Activated CD4-positive, alpha-beta T cell treated with anti-CD3 and anti-CD28 coated beads, Interleukin-2, amount 50 U/mL, for 1 hour (primary cell): ENCODE measurements at places on chromosomes 5 and 9.

DNA sequence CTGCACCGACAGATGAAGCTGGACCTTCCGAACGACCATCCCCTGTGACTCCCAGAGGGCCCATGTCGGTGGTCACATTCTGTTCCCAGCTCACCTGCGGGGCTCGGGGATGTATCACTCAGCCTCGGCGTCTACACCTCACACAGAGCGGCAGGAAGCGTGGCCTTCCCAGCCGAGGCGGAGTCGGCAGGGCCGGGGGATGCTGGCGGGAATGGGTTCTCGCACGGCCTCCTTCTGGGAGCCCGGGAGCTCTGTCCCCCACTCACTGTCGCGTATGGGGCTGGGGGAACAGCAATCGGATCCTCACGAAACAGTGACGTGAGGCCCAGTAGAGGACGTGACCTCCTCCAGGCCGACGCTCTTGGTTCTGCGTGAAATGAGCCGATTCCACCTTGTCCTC, 20.4 kb downstream of the NACC2 start:
- no peak for DNase-seq

- DNase-seq: no peak
Observed at GRCh38 chr5:144183254-144183889, 12.7 kb downstream of the KCTD16 start.

DNA sequence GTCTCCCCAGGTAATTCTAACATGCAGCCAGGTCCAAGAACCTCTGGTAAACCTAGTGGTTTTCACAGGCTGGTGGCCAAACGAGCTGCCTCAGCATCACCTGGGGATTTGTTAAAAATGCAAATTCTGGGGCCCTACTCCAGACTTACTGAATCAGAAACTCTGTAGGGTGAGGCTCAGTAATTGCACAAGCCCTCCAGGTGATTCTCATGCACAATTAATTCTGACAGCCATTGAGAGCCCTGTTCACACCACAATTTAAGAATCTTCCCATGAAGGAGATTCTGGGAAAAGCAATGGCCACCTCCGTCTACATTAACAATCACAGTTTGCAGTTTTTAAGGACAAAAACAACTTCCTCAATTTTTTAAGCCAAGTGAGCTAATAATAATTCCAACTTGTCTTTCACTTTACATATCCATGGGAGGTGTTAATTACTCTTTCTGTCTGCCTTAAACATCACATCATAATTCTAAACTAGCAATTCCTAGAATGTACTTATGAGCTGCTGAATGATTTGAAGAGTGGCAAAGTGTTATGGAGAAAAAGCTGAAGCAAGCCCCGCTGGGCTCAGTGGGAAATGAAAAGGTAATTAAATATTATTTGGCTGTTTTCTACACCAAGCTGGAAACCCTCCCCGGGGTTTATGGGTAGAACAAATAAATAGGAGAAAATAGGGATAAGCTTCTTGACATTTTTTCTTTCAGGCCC, 70.0 kb downstream of the GLDC start:
- DNase-seq: no peak

DNA sequence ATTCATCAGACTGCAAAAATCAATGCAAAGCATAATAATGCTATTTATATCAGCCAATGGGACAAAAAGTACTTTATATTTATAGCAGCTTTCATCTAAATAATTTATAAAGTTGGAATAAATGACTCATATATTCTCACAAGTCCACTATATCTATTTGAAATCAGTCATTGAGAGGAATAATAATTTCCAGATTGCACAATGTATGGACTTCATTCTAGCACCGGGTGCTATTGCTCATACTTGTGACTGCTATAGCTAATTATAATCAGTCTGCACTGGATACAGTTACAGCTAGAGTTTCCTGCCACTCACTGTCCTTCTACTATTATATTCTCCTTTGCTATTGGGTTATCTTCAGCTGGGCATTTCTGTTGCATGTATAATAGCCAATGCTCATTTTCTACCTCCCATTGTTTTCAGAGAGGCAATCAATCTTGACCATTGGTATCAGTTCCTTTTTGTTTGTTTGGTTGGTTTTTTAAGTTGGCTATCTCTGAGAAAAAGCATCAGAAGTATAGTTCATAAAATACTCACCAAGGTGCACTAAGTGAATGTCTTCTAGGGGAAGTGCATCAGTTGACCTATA, 1.9 kb downstream of the CDH18 start:
- no peak for DNase-seq

GRCh38 chr9:78325343-78325742, 28.4 kb downstream of the PSAT1 start:
- DNase-seq: no peak

- no peak for DNase-seq
Observed at GRCh38 chr9:124116683-124117363, 105.3 kb downstream of the LHX2 start.

- DNase-seq: no peak
Observed at GRCh38 chr9:129520082-129520481, 100.8 kb downstream of the C9orf50 start.

DNA sequence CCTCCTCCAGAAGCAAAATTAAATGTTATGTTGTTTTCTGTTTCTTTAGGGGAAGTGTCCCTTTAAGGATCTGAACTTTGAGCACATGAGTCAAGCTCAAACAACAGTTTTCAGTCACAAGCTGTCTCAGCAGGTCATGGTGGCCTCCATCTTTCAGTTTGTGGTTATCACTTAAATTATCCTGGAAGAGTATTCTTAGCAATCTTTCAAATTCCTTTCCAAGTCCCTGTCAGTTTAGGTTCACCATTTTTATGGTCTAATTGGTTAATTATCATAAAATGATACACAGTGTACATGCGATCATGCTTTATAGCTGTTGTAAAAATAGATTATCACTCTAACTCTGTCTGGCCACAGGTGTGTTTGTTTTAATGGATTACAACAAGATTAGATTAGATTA, 43.1 kb upstream of the SELENOP start:
- DNase-seq: no peak

- DNase-seq: peak; percentile 46
Observed at GRCh38 chr9:129436751-129437625, 183.9 kb downstream of the C9orf50 start.

- DNase-seq: no peak
Observed at GRCh38 chr5:95727764-95728191, 3.4 kb upstream of the RHOBTB3 start.

DNA sequence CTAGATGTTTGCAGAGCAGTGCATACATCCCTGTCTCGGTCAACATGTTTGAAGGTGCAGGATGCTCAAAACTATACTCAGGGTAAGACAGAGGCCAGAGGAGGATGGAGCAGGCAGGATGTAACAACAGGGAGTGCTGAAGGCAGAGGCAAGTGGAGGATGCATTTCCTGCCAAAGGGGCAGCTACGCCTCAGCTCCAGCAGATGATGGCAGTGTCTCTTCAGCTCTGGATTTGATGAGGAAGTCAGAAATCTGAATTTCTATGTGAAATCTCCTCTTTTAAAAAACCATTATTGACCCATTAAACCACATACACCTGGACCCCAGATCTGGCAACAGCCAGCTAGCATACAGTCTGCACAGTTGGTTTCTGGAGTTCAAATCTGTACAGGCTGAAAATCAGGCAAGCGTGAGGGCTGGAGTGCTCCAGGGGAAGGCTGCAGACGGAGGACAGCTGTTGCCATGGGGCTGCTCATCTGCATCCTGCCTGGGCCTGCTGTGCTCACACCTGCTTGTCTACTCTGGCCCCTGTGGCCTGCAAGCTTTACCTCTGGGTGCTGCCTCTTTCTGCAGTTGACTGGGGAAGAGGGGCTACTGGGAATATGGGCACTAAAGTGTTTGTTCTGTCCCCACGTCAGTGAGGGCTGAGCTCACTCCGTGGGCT, 152.9 kb upstream of the SLC28A3 start:
- DNase-seq: no peak

- no peak for DNase-seq
Observed at GRCh38 chr5:164439799-164440198, 934.4 kb downstream of the MAT2B start.

DNA sequence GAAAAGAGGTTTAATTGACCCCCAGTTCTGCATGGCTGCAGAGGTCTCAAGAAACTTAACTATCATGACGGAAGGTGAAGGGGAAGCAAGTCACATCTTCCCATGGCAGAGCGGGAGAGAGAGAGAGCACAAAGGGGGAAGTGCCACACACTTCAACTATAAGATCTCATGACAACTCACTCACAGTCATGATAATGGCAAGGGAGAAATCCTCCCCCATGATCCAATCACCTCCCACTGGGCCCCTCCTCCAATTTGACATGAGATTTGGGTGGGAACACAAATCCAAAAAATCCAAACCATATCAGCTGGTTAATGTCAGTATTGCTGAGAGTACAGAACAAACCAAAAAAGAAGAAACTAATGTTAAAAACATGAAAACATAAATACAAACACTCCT, 120.2 kb downstream of the STARD4 start:
- no peak for DNase-seq

DNA sequence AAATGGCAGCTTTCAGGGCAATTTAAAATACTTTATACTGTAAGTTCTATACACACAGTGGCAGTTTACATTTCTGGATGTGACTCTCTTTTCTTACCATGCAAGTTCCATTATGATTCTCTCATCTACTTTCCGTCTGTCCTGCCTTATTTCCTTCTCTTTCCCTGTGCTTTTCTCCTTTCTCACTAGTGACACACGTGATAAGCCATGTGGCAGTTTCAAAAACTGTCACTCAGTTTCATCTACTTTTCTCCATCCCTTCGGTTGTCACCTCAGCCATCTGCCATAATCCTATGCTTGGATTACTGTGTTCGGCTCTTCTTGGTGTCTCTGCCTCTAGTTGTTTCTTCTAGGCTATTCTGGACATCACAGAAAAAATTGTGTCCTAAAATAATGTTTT, 46.8 kb upstream of the ATG10 start:
- DNase-seq: no peak

DNA sequence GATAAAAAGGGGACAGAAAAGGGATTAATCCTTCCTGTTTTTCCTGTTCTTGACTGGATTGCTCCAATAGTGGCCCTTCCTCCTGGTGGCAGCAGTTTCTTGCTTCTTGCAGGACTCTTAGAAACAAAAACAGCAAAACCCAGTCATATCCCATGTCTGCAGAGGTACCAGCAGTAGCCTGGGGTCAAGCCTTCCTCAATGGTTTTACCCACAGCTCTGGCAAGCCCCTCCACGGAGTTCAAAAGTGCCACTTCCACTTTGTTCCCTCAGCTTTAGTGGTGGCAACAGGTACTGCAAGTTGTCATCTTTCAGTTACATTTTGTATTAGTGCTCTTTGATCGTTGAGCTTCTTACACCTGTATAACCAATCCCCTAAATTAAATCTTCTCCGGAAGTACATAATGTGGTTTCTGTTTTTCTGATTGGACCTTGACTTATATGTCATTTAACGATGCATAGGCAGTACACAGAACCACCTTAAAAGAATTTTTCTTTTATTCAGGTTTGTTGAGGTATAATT, 8.7 kb upstream of the RANBP6 start:
- no peak for DNase-seq

DNA sequence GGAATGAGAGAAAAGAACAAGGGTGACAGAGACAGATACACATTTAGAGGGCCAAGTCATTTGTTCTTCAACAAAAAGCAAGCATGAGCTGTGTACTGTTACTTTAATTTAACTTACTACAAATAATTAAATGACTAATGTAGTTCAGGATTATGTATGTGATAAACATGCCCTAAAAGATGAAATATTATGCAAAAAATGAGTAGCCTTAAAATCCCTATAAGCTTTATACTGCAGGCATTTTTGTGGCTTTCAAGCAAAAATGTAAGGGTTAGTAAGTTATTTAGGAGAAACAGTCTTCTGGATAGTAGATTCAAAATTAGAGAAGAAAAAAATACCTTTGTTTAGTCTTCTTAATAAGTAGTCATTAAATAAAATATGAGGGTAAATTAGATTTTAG, 431.2 kb downstream of the CSNK1G3 start:
- no peak for DNase-seq

DNA sequence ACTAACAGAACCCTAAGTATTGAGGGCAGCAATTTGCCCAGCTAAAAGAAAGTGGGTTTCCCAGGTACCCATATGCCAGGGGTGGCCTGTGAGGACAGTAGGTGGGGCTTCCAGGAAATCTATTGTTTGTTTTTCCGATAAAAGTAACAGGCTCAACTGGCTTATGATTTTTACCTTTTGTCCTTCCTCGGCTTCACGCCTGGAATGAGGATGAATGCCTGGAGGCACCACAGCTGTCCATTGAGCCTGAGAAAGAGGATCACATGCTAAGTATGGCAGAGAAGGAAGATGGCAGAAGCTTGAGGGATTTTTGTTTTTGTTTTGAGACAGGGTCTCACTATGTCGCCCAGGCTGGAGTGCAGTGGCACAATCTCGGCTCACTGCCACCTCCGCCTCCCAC, 84.1 kb downstream of the KLF4 start:
- no peak for DNase-seq

DNA sequence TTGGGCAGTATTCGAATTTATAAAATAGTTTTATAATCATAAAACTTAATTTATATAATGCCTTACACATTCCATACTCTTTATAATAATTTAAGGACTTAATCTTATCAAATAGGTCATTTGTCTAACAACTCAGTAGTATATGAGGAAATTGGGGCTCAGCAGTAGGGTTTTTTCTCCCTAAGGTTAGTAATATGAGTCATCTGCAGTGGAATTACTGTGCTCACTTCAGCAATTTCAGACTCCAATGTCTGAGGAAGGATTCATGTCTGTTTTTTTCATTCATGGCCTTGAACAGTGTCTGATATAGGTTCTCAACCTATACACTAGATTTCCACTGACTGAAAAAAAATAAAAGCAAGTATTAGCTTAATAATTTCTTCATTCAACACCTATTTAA, 7.4 kb downstream of the DMRTA1 start:
- DNase-seq: no peak

GRCh38 chr9:5665059-5665458, 36.2 kb downstream of the RIC1 start:
- no peak for DNase-seq

- no peak for DNase-seq
Observed at GRCh38 chr9:69107771-69108170, 66.3 kb upstream of the TJP2 start.

DNA sequence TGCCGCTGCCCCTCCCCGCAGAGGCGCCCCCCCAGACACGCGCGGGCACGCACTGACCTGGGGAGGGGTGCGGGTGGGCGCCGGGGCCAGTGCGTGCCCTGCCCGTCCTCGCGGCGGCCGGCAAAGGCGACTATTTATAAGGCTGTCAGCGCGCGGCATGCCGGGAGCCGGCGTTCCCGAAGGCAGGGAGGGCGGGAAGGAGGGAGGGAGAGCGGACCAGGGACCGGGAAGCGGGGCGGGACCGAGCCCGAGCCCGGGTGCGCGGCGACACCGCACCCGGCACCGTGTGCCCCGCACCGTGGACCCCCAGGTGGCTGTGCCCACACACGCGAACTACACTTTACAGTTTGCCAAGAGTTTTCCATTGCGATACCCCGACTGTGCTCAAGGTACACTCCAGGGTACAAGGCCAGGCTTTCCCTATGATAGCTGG, at the start of gene AK1:
Gene AK1 (minus strand): TSS at position 110 of the 433 bp plus-strand sequence. CDS start 3,058 bp downstream, outside the sequence.
- DNase-seq: no peak

DNA sequence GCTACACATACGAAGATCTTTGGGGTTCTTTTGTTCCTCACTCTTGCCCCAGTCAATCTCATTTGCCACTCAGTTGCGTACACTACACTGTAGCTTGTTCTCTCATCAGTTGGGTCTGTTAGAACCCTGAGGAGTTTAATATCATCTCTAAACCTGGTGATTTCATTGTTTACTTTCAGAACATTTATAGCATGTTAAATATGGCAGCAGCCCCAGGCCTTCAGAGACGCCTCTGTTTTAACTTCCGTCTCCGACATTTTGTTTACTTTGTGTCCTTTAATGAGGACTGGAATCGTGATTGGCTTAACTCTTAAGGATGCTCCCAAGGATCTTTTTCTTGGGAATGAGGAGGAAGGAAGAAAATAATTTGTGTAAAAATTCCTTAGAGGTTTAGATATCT, 510.1 kb downstream of the NR2F1-AS1 start:
- DNase-seq: no peak

- DNase-seq: no peak
Observed at GRCh38 chr5:72358925-72359324, 38.8 kb downstream of the PTCD2 start.
